Pancreas (tissue), 10 donors: ENCODE measurements at places on chromosomes 2 and 18. TPM values are rescaled to one million over a fixed set of nuclear protein-coding genes. Genes with fewer than 3 reads are reported as not detected.

SPOPL gene
- total RNA-seq = 17.1 TPM

TRIB2 gene
- 6.4 TPM for total RNA-seq

MAL gene
- 0.55 TPM for total RNA-seq

ADAM23 gene
- total RNA-seq = 0.23 TPM

MGAT5 gene
- 18.6 TPM for total RNA-seq

RGPD3 gene
- not detected for total RNA-seq

GPR55 gene
- total RNA-seq = 0.03 TPM

GRCh38 chr2:206082298-206082843, 3.6 kb downstream of the INO80D start:
- H3K36me3 ChIP-seq = no peaks in the 10 kb centered on the region
- H3K27ac ChIP-seq = no peak overlapping the region
- no peaks in the 10 kb centered on the region for H3K27me3 ChIP-seq
- DNase-seq = no peak

DNA sequence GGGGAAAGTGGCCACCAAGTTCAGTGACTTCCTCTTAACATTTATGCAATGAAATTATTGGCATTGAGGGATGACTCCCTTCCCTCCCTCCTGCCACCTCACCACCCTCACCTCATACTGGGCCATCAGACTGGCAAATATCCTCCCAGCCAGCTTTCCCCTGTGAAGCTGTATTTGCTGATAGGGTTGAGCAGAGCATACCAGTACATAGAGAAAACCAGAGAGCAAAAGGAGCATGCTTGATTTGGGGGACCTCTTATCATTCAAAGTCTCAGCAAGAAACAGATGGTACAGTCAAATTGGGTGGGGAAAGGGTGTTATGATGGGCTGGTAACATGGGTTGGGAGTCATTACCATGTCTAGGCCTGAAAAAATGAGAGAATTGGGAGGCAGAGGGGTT, 19.1 kb upstream of the B3GNT2 start:
- no peak overlapping the region for H3K27ac ChIP-seq
- no peaks in the 10 kb centered on the region for H3K36me3 ChIP-seq
- no peaks in the 10 kb centered on the region for H3K27me3 ChIP-seq
- no peak for DNase-seq
- no peak overlapping the region for H3K4me3 ChIP-seq

- H3K27me3 ChIP-seq = no peaks in the 10 kb centered on the region
- no peaks in the 10 kb centered on the region for H3K4me1 ChIP-seq
- H3K27ac ChIP-seq = no peak overlapping the region
- H3K4me3 ChIP-seq = no peak overlapping the region
- no peaks in the 10 kb centered on the region for H3K36me3 ChIP-seq
Observed at GRCh38 chr2:219578811-219579613, 6.9 kb downstream of the INHA start.

- H3K27ac ChIP-seq = no peak overlapping the region
- H3K36me3 ChIP-seq = no peaks in the 10 kb centered on the region
- H3K27me3 ChIP-seq = no peaks in the 10 kb centered on the region
- no peak overlapping the region for H3K4me3 ChIP-seq
Observed at GRCh38 chr2:28185891-28186290, 206.8 kb upstream of the FOSL2 start.

GRCh38 chr2:152480821-152481399, 145.9 kb downstream of the FMNL2 start:
- no peak overlapping the region for H3K27ac ChIP-seq
- H3K4me1 ChIP-seq = peaks cover 4% of the 10 kb centered on the region
- H3K36me3 ChIP-seq = no peaks in the 10 kb centered on the region
- DNase-seq = no peak
- no peaks in the 10 kb centered on the region for H3K27me3 ChIP-seq

DNA sequence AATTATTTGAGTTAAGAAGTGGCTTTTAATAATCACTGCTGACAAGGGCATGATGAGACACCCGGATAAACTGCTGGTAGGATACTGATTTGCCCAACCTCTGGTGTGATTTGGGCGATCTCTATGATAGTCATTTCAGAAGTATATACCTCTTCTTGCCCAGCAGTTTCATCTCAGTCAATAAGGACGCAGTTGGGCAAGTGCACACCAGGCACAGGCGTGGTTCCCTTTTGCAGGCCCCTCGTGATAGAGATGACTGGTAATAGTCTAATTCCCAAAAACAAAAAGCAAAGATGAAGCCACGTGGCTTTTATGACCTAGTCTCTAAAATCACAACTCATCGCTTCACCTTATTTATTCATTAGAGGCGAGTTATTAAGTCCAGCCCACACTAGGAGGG, 246.4 kb downstream of the PRKCE start:
- H3K27ac ChIP-seq = no peak overlapping the region
- H3K4me3 ChIP-seq = no peak overlapping the region
- H3K36me3 ChIP-seq = no peaks in the 10 kb centered on the region
- DNase-seq = no peak

GRCh38 chr18:42228581-42228980, 273.5 kb downstream of the PIK3C3 start:
- H3K4me1 ChIP-seq = no peaks in the 10 kb centered on the region
- DNase-seq = no peak
- H3K4me3 ChIP-seq = no peak overlapping the region
- no peaks in the 10 kb centered on the region for H3K27me3 ChIP-seq
- H3K27ac ChIP-seq = no peak overlapping the region

DNA sequence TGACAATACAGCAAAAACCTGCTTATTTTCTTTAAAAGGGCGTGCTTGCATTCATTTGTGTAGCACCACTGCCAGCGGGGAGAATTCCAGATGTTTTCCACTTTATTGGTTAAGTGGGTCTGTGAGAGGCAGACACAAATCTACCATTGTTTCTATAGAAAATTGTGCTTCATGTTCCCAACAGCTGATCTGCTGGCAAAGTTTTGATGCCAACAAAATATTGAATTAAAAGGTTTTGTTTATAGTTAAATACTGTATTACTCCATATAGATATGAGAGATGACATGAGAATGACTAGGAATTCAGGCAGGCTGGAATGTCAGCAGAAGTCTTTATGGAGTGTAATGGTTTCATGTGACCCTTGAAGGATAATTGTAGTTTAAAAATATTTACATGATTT, 182.7 kb downstream of the MC4R start:
- H3K4me3 ChIP-seq = no peak overlapping the region
- no peak overlapping the region for H3K27ac ChIP-seq
- no peaks in the 10 kb centered on the region for H3K27me3 ChIP-seq
- no peaks in the 10 kb centered on the region for H3K36me3 ChIP-seq
- H3K4me1 ChIP-seq = no peaks in the 10 kb centered on the region

DNA sequence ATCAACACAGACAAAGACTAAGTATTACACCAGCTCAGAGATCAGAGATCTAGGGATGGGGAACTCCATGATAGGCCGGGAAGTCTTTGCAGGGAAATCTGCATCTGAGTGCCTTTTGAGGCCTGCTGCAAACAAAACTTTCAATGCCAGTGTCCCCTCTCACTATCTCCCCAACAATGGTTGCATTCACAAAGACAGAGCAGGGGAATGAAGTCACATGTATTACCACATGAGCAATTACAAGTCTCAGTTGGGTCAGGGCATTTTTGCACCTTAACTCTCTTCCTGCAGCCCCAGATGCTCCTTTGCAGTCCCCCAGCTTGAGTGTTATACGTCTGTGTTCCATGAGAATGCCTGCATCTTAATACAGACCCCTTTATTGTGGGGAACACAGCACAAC, 1.8 kb upstream of the RNF144A start:
- no peaks in the 10 kb centered on the region for H3K27me3 ChIP-seq
- H3K4me3 ChIP-seq = no peak overlapping the region
- H3K36me3 ChIP-seq = no peaks in the 10 kb centered on the region
- DNase-seq = no peak
- H3K4me1 ChIP-seq = peaks cover 10% of the 10 kb centered on the region
- no peak overlapping the region for H3K27ac ChIP-seq

GRCh38 chr2:71611781-71612527, 158.6 kb downstream of the DYSF start:
- no peak overlapping the region for H3K4me3 ChIP-seq
- no peaks in the 10 kb centered on the region for H3K4me1 ChIP-seq
- no peaks in the 10 kb centered on the region for H3K27me3 ChIP-seq
- no peak overlapping the region for H3K27ac ChIP-seq

DNA sequence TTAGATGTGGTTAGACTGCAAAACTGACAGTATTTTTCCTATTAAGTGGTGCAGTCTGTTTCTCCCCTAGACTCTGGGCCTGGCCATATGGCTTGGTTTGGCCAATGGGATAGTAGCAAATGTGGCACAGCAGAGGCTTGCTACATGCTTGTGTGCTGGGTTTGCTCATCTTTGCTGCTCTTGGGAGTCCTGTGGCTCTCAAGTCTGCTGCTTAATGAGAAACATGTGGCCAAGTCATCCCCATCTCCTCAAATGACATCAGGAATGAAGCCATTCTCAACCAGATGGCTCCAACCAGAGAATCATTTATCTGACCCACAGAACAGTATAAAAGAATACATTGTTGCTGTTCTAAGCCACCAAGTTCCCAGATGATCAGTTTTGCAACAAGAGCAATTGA, 57.1 kb upstream of the PAX3 start:
- no peak overlapping the region for H3K4me3 ChIP-seq
- H3K36me3 ChIP-seq = no peaks in the 10 kb centered on the region
- DNase-seq = no peak
- H3K4me1 ChIP-seq = no peaks in the 10 kb centered on the region
- no peak overlapping the region for H3K27ac ChIP-seq
